ENCODE measurements at places on chromosomes 7 and 10. TPM values are rescaled to one million over a fixed set of nuclear protein-coding genes. Genes with fewer than 3 reads are reported as not detected.
A peak's percentile ranks its signal among the peaks of the same experiment; 100 is the strongest.

ITPRID1 gene
- not detected for total RNA-seq

DNA sequence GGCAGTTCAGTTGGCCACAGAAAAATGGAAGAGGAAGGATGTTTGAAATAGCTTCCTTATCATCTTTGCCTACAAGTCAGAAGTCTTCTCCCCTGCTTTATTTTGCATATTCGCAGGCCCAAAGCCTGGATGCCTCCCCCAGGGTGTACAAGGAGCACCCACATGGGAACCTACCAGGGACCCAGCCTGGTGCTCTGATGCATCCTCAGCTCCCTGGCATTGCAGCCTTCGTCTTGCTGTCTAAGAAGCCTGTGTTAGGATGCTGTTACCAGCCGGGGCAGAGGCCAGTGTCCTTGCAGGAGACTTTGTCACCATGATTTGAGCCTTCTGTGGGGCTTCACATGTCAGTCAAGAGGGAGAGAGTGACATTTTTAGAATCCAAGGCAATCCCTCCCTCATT, 27.0 kb upstream of the GPR26 start:
- no peak for DNase-seq

- no peak for DNase-seq
These were observed 40.0 kb upstream of the NPFFR1 start for GRCh38 chr10:70323697-70324338.

DNA sequence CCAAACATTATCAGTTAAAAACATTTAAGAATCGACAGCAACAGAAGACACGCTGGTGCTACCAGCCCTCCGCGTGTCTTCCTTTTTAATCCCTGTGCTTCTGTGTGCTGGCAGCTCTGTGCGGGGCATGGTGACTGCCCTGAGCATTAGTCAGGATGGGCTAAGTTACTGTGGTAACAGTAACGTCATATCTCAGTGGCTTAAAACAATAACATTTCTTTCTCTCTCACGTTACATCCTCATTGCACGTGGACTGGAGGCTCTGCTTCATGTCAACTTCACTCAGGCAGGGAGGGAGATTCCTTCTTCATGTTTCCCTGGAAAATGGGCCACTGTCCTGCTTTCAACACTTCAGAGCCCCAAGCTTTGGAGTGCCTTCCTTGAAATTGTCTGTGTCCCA, 378.5 kb downstream of the CCSER2 start:
- DNase-seq, result no peak

GRCh38 chr7:155804897-155805825, 7.1 kb downstream of the SHH start:
- DNase-seq, result peak; percentile 94

DNA sequence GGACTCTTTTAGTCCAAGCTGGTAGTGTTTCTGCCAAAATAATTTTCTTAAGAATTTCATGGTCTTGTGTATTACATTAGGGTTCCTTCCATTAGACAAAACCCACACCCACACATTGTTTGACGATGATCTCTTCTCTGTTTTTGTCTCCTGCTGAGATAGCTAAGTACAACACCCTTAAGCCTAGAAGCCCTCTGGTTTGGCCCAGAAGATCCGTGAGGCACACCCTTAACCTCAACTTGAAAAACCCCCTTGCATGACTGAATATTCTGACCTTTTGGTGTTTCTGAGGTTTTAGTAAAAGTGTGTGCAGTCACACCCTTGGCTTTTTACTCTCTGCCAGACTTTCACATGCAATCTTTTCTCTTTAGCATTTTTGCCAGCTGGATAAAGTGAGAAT, 29.3 kb upstream of the ERCC6 start:
- no peak for DNase-seq

GRCh38 chr7:20560325-20561180, 54.9 kb upstream of the ABCB5 start:
- peak; percentile 68 for DNase-seq

DNA sequence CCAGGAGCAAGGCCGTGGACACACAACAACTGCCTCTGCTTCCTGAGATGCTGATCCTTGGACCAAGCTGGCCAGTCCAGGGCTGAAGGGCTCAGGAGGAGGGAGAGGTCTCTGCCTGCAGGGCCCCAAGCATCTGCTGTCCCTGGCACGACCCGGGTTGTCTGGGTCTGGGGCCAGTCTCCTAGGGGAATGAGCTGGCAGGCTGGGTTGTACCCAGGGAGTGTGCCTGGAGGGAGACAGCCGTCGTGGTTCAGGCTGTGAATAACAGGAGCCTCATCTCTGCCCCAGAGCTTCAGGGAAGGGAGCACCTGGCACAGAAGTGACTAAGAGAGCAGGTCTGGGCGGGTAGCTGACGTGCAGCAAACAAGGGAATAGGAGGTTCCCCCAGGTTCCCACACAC, 17.9 kb upstream of the SERPINE1 start:
- DNase-seq, result no peak

GRCh38 chr10:121608469-121609190, 10.4 kb upstream of the FGFR2 start:
- DNase-seq, result peak; percentile 52

DNA sequence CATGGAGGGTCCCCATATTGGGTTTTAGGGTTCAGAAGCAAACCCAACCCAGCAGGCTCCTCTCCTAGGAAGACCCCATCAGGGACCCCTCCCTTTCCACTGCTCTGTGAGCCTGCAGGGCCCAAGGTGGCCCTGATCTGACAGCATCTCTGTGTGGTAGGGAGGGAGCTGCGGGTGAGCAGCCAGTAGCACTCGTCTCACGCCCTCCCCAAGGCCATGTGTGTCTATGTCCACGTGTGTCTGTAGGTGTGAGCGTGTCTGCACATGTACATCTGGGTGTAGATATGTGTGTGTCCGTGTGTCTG, 103.5 kb upstream of the FAM20C start:
- DNase-seq, result no peak

GRCh38 chr10:127695431-127695830, 41.6 kb upstream of the FOXI2 start:
- DNase-seq, result no peak

GRCh38 chr10:93465806-93466675, 16.1 kb downstream of the MYOF start:
- no peak for DNase-seq

DNA sequence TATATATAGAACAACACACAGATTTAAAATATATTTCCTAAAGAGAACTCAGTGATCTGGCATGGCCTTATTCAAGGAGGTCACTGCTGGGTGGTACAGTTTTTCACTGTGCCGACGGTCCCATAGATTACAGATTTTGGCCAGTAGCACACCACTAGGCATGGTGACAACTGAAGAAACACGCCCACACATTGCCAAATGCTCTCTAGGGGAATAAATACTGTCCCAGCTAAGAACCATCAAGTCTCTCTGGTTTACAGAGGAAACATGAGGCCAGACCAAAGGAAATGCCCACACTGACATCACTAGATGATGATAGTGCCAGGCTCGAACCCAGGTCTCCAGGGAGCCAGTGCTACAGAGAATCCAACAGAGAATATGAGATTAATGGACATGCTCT, 316.8 kb downstream of the ELMO1 start:
- no peak for DNase-seq
